Ecto neural progenitor cell (in vitro differentiated cells): ENCODE measurements at places on chromosomes 2 and 18.

DNA sequence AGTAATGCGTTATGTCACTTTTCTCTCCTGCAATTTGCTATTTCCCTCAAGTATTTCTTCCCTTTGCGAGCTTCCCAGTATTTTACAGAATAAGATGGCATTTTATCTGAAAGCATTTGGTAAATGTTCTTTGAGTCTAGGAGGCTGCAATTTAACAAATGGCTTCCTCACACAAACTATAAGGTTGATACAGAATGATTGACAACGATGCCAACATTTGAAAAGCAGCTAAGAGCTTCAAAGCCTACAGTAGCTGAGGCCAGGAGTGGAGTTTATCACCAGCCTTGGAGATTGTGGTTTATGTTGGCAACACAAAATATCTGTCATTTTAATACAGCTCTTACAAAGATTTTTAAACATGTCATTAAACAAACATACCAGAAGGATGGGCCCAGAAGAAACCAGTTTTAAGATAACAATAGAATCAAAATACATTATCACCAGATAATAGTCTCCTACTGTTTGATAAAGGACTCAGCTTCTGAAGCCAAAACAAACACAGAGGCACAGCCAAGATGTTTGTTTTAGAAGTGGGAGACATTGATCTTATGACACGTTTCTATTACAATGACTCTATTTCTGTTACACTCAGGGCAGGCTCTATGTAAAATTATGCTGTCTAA lies 711.4 kb upstream of the ACVR2A start:
- DNase-seq: no peak

- no peak for DNase-seq
These were observed 142.2 kb downstream of the ESCO1 start for GRCh38 chr18:21458310-21458709.

DNA sequence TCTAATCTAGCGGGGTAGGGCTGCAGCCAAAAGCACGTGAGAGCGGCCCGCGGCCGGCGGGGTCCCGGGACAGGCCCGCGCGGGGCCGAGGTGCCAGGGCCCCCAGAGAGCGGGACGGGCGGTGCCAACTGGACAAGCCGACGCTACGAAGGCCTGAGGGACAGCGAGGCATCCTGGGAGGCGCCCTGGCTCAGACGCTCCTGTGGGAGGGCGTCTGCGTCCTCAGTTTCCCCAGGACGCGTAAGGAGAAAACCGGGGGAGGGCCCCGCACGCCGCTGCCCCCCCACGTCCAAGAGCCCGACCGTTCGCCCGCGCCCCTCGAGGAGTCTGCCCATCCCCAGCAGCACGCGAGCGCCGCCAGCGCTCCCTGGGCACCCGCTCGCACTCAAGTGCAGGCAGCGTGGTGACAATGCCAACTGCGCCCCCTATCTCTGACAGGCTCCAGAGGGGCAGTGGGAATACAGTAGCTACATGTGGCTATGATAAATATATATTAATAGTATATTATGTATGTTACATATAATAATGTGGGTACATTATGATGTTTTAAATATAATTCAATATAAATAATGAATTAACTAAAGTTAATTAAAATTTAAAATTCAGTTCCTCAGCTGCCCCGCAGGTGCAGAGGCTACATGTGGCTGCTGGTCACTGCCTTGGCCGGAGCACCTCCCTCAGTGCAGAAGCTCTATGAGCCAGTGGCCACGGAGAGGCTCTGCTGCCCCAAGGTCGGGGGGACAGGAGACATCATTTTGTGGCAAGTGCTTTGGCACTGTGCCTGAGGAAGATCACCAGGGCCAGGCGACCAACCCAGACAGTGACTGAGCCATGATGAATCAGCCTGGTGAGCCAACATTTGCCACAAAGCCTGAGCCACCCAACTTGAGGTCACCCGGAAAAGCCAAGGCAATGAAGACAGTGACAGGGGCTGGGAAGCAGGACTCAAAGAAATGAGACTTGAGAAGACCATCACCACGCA lies 5.5 kb upstream of the SFT2D3 start:
- peak; percentile 77 for DNase-seq

- DNase-seq: no peak
These were observed 21.6 kb downstream of the ZSWIM2 start for GRCh38 chr2:186827411-186827810.

DNA sequence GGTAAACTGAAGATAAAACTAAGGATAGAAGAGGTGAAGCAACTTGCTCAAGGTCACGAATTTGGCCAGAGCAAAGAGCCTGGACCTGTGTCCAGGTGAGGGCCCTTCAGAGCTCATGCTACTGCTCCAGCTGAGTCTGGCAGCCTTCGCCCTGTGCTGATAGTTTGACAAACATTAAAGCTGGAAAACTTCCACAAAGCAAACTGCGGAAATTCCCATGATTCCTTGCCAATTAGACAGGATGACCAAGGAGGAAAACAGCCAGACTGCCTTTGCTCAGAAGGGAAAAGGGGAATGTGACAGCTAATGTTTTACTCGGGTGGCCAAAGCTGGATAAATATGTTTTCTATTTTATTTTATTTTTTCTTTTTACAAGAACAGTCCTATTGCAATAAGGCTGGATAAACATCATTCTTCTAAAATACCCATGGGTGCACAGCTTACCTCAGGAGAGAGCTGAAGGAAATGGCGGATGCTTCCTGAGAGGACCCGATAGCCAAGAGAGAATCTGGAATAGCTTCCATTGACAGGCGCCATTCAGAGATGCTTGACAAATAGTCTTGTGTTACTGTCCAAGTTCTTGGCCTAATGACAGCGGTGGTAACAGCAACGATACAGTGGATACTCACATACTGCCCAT lies 5.3 kb upstream of the CTAGE1 start:
- no peak for DNase-seq

DNA sequence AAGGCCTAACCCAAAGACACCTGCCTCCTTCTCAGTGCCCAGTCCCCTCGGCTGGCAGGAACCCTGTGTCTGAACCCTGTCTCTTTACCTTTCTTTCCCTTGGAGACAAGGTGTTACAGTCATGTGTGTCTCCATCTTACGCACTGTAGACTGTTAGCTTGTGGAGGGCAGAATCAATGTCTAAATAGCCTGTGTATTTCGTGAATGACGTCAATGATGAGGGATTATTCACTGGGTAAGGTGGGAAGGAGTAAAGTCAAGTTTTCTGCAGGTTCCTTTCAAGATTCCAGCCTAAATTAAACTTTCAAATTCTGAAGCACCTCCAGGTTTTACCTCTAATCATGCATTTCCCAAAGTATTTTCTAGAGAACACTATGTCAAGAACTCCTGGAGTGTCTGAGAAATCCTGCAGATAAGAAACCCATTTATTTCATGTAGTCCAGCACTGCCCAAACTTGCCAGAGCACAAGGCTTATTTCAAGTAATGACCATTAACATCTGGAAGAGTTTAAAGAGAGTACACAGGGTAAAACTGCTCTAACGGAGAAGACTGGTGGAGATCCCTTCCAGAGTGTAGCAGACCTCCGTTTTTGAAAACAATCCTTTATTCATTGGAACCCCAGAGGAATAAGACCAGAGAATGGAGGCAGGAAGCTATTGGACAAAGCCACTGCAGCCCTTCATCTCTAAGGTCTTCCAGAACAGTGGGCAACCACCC lies 72.8 kb downstream of the KCNF1 start:
- DNase-seq: no peak

- no peak for DNase-seq
These were observed 60.0 kb downstream of the DGKD start for GRCh38 chr2:233414273-233414654.

DNA sequence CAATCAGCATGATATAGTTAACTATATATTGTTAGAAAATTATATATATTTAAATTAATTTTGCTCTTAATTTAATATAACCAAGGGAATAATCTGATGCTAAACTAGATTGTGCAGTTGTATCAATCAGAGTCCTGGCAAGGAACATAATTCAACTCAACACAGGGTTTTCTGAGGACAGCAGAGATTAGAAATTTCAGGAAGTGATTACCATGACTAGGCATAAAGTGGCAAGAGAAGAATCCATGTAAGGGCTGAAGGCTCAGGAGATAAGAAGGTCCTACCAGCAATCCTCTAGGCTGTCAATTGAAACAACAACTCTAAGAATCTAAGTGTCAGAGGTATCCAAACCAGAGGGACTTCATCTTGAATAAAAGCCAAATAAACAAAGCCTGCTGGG lies 807.8 kb downstream of the DSC3 start:
- no peak for DNase-seq

DNA sequence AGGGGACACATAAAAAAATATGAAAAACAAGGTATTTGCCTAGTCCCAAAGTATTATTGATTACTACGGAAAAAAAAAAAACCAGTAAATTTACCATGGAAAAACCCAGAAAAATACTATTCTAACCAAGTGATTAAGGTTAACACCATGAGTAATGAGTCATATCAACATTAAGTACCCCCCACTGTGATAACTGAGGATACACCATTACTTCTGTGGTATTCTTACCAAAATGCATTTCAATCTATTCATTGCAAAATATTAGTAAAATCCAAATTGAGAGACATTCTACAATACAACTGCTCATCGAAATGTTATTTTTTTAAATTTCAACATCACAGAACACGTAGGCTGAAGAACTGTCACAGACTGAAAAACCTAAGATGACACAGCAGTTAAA lies 669.8 kb downstream of the ZEB2 start:
- no peak for DNase-seq
